ENCODE measurements at places on chromosomes 2 and 18.

- DNase-seq: no peak
Observed at GRCh38 chr2:42879913-42880737, 87.7 kb upstream of the HAAO start.

DNA sequence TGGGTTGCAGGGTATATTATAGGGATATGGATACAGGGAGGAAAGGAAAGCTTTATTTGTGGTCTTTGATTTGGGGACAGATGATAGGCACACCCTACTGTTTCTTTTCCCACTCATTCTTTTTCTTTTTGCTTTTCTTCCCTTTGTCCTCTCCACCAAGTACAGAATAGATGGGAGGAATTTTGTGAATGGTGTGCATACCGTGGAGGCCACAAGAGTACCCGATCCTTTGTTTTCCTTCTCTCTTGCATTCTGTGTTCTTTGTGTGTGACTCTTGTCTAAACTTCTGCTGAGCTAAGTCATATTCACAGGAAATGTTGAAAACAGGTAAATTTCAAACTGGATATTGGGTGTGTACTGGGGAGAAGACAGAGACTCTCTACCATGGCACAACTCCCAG, 321.4 kb upstream of the SLC8A1 start:
- no peak for DNase-seq

GRCh38 chr18:48792611-48793380, 158.0 kb downstream of the SMAD7 start:
- no peak for DNase-seq

GRCh38 chr2:105404736-105405135, 5.9 kb upstream of the FHL2 start:
- no peak for DNase-seq

GRCh38 chr18:71541643-71542042, 1002.5 kb downstream of the CBLN2 start:
- DNase-seq: no peak

GRCh38 chr2:24898122-24899109, 21.6 kb downstream of the ADCY3 start:
- no peak for DNase-seq

- DNase-seq: no peak
Observed at GRCh38 chr2:141384676-141385075, 746.1 kb downstream of the LRP1B start.

GRCh38 chr2:129667577-129667976, 311.9 kb upstream of the RAB6C start:
- DNase-seq: no peak

GRCh38 chr2:26562811-26563645, 78.1 kb downstream of the CIB4 start:
- peak; percentile 39 for DNase-seq

GRCh38 chr2:72889991-72890390, 2.8 kb downstream of the SPR start:
- DNase-seq: no peak

GRCh38 chr2:114661971-114662939, 219.8 kb downstream of the DPP10 start:
- DNase-seq: peak; percentile 81

GRCh38 chr2:102238039-102238756, 51.4 kb downstream of the IL1RL2 start:
- no peak for DNase-seq

- no peak for DNase-seq
Observed at GRCh38 chr2:191957996-191958860, 111.3 kb upstream of the CAVIN2 start.

GRCh38 chr18:70627182-70627802, 338.4 kb downstream of the SOCS6 start:
- no peak for DNase-seq

GRCh38 chr2:7738596-7738995, 821.4 kb downstream of the RNF144A start:
- no peak for DNase-seq

DNA sequence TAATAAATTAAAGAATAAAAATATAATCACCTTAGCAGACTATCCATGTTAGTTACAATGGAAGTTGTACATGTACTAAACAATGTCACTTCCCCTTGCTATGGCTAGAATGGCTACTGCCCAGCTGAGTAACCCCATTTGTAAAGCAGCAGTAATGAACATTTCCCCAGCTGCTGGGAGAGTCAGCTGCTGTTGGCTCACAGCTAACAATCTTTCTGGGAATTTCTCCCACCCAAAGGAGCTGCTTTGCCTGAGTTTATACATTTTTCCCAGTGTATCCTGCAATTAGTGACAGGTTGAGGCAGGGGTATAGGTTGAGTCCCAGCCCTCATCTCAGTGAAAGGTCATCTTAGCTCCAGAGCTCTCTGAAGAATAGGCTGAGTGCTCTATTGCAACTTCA, 665.6 kb upstream of the KLHL29 start:
- no peak for DNase-seq

DNA sequence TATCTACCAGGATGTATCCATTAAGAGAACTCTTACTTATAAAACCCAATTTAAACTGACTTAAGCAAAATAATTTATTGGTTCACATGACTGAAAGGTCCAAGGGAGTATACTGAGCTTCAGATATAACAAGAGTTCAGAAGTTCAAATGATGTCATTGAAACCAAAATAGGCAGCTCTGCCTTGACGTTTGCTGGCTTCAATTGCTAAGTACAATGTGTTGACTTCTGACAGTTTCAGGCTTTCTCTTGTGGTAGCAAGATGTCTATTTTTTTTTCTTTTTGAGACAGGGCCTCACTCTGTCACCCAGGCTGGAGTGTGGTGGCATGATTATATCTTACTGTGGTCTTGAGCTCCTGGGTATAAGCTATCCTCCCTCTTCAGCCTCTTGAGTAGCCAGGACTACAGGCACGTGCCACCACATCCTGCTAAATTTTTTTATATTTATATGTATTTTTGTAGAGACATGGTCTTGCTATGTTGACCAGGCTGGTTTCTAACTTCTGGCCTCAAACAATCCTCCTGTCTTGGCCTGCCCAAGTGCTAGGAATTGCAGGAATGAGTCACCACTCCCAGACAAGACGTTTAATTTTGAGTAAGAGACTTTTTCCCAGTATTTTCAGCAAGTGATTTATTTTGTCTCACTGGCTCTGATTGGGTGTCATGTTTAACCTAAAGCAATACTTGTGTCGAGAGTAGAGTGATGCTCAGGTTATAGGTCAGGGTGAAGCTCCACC, 184.8 kb downstream of the NR4A2 start:
- DNase-seq: no peak

DNA sequence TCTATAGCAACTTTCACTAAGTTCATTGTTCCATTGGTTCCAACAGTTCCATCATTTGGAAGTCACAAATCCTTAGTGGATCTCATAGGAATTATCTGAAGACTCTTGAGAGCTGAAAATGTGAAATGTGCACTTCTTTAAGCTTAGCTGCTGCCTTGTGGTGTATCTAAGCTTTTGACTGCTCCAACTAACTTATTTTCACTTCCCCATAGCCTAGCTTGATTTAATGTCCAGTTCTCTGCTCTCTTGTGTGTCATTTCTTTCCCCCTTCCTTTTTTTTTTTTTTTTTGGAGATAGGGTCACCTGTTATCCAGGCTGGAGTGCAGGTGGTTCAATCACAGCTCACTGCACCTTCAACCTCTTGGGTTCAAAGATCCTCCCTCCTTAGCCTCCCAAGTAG, 34.9 kb upstream of the CD302 start:
- no peak for DNase-seq

DNA sequence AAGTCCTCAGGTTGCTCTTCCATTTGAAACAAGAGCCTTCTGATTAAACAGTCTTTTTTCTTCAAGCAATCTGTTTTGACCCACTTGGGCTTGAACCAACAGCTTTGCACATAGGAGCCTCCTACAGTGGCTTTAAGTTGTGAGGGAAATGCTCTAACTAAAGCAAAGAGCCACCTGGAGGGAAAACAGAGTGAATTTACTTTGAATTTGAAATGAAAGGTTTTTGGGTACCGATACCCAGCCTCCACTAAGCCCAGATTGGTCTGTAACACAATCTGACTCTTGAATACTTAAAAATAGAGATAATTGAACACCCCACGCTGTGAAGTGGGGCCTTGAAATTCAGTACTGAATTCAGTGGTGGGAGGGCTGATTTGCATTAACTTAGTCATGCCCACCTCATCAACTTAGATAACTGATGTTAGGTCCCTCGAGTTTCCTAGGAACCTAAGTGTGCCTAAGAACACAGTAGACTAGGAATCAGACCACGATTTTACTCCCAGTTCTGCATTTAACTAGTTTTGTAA, 56.3 kb upstream of the ACVR1C start:
- DNase-seq: no peak

DNA sequence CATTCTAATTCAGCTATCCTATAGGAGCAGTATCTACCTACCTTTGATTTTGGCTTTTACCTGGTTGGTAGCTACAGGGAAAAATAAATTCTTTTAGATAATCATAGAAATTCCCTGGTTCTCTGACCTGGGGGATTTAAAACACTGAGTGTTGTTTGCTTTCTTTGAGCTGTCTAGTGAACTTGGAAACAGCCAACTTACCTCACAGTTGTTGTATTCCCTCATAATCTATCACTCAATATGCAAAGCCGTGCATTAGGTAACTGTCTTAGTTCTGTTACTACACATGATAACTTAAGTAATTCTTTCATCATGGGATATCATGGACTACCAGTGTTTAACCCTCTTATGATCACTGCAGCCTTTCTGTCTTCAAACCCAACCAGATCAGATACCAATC, 127.8 kb downstream of the TTC27 start:
- no peak for DNase-seq

DNA sequence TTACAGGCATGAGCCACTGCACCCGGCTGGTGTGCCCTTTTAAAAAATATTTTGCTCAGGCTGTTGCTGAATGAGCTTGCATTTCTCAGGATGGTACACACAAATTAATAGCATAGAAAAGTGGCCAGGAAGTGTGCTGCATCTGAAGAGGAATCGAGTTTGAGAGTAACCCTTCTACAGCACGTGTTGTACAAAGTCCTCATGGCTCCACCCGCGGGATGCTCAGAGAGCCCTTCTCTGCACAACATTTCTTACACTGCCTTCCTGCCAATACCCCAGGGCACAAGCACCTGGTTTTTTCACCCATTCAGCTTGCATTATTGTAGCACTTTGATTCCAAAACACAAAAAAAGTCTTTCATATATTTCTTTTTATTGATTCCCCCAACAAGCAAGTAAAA, 90.1 kb upstream of the NEDD4L start:
- DNase-seq: no peak

DNA sequence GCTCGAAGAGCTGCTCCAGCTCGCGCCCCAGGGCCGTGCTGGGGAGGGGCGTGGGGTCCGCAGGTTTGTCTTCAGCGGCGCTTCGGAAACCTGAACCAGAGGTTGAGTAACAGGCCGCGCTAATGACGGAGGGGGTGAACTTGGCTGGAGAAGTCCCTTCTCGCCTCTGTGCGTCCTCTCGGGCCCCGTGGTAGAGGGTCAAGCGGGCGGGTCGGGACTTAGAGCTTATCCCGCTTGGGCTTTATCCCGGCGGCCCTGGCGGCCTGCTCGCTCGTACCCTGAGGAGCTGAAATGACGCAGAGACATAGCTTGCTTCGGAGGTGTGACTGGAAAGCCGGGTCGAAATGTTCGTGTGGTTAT, 479 bp downstream of the RNMT start:
- DNase-seq: no peak

GRCh38 chr2:98898423-98898841, 37.6 kb downstream of the CRACDL start:
- no peak for DNase-seq

DNA sequence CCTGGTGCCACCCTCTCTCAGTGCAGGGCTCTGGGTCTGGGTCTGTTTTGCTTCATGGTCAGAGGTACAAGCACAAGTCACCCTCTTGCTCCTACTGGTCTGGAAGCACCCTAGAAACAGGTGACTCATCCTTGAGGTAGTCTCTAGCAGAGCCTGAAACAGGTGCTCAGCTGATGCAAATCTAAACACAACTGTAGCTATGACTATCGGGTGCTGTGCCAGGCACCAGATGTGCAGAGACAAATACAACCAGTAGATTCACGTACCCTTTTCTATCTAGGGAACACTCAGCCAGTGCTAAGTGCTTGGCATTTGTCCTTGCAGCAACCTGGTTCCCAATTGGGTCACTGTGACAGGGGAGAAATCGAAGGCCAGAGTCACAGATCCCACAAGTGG, 140.9 kb upstream of the MYCN start:
- no peak for DNase-seq

DNA sequence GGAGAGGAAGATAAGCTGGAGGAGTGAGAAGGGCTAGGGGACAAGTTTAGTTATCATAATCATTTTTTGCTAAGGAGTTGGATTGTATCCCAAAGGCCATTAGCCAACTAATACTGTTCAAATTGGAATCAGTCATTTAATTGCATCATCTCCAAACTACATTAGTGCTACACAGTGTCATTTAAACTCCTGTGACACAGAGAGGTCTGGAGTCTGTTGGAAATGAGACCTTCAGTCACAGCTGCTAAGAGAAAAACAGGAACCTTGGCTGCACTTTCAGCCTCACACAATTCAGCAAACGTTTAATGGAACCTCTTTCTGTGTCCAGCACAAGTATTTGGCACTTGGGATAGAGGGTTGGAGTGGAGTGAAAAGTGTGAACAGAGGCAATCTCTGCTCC, 175.5 kb upstream of the MGAT5 start:
- no peak for DNase-seq

- no peak for DNase-seq
Observed at GRCh38 chr18:21702602-21703001, 2.0 kb downstream of the ABHD3 start.

DNA sequence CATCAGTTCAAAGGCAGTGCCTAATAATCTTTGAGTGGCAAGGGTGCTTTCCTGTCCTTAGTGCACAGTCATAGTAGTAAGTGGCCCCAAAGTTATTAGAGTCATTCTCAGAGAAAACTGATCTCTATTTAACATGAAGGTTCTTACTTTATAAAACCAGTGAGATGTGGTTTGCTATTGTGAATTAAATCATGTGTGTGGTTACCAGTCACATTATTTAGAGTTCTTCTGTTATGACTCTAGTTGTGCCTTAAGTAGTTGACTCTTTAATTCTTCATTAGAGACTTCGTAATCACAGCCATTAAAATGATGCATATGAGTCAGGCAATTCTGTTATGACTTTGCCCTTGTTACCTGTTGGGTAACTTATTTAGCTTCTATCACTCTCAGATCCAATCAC, 1392.9 kb upstream of the ACVR2A start:
- DNase-seq: no peak

DNA sequence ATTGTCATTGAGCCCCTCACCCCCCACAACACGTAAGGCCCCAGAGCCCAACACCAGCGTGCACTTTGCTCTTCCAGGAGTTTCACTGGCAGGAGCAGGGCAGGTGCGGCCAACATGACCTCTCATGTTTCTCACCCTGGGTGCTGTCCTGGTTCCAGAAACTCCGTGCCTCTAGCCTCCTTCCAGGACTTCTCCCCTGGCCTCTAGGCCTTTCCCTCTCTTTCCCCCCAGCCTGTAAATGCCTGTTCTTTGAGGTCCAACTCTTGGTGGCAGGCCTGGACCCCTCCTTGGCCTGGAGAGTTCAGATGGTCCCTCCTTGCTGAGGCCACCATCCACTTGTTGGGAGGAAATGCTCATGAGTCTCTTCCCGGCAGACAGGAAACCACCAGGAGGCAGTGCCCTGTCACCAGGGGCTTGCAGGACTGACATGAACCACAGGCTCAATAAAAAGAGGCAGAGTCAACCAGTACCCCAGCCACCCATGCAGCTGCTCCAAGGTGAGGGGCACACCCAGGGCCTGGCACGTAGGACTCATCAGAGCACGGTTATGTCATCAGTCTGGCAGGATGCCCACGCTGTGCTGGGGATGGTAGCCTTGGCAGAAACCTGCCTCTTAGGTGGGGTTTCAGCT, 1.5 kb downstream of the MALL start:
- no peak for DNase-seq
